ENCODE measurements at places on chromosomes 5 and 9.

GRCh38 chr5:66867618-66868322 is 271.6 kb downstream of the MAST4 start:
- DNase-seq: no peak

DNA sequence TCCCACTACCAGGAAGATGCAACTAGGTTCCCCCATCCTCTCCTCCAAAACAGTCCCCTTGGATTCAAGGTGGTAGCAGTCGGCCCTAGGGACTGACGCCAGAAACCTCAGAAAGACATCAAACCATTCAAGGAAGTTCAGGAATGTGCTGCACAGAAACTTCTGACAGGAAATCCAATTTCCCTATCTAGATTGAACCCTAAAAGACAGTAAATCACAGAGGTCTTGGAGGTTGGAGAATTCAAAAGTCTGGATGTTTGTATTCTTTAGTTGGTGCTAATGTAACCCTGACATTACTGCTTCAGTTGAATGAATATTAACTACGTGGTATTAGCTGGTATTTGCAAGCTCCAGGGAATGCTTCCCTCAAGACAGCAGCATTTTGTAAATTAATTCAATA is 125.3 kb downstream of the SYK start:
- no peak for DNase-seq

GRCh38 chr5:173693670-173694069 is 77.2 kb upstream of the BOD1 start:
- DNase-seq: no peak

DNA sequence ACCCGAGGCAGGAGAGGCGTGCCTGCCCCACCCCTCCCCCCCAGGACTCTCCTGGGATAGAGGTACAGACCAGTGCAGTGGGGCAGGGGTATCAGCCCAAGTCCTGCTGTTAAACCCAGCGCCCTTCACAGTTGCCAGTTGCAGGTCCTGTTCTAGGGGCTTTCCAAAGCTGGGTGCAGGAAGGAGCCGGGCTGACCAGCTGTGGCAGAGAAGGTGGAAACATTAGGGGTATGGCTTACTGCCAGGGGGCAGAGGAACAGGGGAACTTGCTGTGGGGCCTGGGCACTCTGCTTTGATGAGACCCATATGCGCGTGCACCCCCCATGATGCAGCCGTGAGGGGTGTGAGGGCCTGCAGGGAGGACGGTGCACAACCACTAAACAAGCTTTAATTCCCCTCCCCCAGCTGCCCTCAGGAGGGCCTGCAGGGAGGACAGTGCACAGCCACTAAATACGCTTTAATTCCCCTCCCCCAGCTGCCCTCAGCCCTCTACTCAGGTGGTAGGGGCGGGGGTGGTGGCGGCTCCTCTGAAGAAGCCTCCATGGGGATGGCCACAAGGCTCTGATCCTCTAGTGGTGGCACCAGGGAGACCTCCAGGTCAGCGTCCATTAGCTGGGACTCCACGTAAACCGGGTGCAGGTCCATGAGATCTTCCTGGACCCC is 766 bp upstream of the LRRC26 start:
- no peak for DNase-seq

GRCh38 chr9:2624051-2624682 is 2.6 kb downstream of the VLDLR start:
- DNase-seq: no peak

DNA sequence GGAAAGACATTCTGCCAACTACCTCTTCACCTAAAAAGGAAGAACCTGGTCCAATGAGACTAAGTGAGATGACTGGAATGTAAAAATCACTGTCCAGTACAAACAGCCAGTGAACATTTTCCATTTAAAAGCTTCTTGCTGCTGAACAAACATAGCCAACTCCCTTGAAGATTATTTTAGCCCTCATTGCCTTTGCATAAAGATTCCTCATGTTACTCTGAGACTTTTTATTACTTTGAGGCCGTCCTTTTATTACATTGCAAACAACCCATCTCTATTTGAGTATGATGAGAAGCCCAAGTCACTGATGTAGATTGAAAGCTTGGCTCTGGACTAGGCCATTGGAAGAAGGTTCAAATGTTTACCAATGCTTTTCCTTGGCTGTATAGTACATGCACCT is 649.8 kb downstream of the CETN3 start:
- DNase-seq: no peak

DNA sequence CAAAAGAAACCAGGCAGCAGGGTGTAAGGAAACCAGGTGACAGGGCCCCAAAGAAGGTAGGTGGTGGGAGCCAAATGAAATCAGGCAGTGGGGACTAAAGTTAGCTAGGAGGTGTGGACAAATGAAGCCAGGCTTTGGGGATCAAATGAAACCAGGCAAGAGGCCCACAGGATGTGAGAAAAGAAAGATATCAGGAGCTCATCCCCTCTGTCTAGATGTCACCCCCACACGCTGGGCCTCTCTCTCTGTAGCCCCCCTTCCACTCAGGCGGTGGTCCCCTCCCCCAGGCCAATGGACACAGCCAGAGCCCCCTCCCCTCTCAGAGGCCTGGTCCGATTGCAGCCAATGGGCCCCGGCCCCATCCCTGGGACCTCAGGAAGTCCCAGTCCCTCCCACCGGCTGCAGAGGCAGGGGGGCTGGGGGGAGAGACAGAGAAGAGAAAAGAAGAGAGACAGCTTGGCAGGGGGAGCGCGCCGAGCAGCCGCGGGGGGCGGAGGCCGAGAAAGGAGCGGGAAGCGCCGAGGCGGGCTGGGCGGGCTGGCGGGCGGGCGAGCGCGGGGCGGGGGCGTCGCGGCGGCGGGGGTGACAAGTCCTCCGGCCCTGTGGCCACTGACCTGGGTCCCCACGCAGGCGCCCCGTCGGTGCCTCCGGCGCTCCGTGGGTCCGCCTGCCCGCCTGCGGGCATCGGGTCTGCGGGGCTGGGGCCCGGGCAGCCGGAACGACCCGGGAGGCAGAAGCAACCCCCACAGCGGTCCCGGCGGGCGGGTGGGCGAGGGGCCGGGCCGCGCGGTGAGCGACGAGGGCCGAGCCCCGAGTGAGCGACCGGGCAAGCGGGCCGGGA is 11.9 kb downstream of the CNTFR start:
- DNase-seq: no peak

DNA sequence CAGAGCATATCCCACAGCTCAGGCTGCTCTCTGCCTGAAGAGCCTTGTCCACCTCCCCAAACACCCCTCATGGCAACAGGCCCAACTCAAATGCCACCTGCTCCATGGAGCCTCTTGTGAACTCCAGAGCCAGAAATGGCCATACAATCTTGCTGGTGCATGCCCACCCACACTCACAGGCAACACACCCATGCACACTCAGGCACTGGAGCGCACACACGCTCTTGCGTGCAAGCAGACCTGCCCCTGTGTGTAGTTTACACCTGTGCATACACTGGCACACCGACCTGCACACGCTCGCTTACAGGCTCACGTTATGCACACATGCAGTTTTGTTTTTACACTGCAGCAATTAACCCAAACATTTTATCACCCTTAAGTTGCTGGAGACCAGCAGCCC is 40.0 kb downstream of the HRH2 start:
- no peak for DNase-seq

DNA sequence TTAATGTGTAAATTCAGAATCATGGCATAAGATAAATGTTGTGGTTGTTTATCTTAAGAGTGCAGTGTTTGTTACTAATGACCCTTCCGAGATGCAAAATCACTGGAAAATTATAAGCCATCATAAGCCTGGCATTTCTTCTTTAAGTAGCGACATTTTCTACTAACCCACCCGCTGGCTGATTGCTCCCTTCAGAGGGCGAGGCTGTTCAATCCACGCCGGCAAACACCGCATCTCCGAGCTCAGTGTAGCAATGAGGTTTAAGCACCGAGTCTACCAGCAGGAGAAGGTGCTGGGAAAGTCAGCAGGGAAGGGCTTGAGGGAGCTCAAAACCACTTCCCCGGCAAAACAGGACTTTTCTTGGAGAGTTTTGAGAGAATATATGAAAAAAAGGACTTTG is 52.7 kb downstream of the AK8 start:
- DNase-seq: no peak

DNA sequence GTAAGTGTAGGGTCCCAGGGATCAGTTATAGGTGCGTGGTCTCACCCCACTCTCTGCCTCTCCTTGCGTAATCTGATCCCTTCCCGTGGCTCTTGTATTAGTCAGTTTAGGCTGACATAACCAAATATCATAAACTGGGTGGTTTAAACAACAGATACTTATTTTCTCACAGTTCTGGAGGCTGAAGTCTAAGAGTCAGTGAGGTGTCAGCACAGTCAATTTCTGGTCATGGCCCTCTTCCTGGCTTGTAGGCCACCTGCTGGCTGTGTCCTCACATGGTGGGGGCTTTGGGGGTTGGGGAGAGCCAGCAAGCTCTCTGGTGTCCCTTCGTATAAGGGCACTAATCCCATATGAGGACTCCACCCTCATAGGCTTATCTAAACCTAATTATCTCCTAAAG is 32.3 kb downstream of the CARTPT start:
- DNase-seq: no peak

DNA sequence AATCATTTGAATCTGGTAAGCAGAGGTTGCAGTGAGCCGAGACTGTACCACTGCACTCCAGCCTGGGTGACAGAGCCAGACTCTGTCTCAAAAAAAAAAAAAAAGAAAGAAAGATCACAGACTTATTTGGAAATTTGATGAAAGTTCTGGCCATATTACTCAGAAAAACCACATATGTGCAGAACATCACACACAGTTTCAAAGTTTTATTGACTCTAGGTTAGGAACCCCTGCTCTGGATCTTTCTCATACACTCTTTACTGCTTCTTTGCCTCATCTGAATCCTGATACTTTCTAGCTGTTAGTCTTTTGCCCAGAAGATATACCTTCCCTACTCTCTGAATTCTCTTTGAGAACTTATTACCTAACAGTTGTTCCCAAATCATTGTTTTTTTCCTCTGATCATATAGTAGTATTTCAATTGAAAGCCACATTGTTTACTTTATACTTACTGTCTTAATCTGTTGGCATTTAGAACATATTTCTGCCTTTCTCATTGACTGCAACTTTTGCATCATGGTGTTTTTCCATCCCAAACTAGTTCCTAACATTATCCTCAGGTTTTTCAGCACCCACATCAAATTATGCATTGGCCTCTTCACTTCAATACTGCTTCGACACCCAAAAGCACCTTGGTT is 68.7 kb downstream of the LNPEP start:
- DNase-seq: no peak

DNA sequence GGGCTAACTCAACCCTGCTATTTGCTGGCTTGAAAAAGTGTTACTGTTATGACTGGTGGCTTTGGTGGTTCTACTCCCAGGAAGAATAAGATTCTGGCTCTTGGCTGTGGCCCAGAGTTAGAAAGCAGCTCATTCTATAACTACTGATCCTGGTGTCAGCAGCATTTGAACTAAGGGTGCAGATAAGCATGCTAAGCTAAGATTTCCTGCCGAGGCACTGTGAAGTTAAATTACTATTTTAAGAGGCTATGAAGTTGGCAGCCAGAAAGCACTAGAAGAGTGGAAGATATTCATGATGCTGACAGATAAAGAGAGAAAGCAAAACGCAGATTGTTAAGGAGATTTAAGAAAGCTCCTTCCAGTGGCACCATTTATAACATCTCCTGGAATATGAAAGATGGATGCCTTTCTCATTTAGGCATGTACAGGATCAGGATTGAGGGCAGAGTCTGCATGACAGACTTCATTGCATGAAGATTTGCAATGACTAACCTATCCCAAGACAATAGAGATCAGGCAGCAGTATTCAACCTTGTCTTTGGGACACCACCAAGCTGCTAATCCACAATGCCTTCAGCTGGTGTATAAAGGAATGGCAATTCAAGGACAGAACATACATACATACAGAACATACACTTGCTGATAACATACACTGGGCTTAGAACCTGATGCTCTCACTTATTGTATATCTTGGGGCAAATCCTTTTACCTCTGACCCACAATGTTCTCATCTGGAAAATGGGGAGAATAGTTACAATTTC is 11.7 kb downstream of the BRINP1 start:
- DNase-seq: no peak

GRCh38 chr9:131833906-131834305 is 94.0 kb upstream of the RAPGEF1 start:
- no peak for DNase-seq

- DNase-seq: no peak
These were observed 76.0 kb upstream of the IFNE start for GRCh38 chr9:21558079-21558478.

GRCh38 chr5:52504584-52505240 is 283.0 kb upstream of the ITGA1 start:
- DNase-seq: no peak

DNA sequence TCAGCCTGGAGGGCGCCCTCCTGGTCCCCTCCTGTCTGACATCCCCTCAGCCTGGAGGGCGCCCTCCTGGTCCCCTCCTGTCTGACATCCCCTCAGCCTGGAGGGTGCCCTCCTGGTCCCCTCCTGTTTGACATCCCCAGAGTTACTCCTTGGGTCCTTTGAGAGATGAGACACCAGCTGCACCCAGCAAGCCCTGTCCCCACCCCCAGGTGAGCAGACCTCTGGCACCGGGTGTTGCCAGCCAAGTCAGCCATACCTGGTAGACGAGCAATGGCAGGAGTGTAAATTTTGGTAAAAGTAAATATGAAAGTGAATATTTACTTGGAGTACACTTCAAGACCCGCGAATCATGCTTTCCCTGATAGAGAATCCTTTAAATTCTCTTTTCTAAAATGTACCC is 25.4 kb downstream of the EXOC3 start:
- DNase-seq: no peak

DNA sequence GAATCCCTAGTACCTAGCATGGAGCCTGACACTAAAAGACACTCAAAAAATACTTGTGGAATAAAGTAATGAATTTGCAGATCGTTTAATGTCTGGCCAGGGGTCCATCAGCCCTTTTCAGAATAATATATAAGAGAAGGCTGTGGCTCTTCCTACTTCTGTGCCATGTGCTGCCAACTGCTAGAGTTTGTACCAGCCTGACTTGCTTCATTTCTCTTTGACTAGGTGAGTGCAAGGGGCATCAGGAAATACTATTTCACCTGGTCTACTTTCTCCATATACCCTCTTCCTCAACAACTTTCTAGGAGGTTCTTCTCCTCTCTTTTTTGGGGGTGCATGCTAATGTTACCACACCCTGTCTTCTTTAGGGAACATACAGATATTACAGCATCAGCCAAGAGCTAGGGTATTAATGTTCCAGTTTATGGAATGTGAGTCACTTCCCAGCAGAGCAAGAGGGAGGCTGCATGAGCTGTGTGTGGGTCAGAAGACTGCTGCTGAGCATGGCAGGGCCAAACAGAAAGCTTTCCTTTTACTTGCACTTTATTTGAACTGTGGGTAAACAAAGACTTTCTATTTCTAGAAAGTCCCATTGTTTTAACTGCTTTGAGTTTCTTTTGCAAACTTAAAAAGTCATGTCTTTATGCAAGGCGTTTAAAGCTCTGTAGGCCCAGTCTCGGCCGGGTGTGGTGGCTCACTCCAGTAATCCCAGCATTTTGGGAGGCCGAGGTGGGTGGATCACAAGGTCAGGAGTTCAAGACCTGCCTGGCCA is 158.9 kb downstream of the ADAMTSL1 start:
- peak; percentile 79 for DNase-seq

- no peak for DNase-seq
These were observed 1003.4 kb downstream of the CDH18 start for GRCh38 chr5:18984559-18985080.

All from glomerular endothelial cell (primary cell).